Effector CD8-positive, alpha-beta T cell (primary cell): ENCODE measurements at places on chromosomes 7 and 10.

DNA sequence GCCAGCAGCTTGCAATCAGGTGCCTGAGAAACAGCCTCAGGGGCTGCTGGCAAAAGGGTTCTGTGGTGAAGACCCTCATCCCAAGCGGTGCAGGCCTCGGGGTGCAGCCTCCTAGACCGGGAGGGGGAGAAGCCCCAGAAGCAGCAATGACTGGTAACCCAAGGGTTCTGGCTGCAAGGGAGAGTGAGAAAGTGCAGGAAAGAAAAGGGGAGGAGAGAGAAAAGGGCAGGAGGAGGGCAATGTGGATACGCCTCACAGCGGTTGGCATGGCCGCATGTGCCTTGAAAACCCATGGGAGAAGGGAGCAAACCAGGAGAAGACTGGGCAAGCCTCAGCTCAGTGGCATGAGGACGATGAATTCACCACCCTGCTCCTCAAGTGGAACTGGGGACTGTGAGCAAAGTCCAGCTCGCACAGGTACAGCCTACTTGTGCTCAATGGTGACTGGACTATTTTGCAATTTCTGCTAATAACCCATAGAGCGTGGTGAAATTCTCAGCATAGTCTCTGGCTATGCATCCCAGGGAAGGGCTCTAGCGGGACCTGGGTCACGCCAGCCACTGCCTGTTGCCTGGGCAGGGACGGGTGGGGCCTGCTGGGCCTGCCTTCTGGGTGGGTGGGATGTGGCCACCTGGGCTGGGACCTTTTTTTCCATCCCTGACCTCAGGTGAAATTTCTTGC, 6.2 kb downstream of the CLRN3 start:
- DNase-seq = no peak

DNA sequence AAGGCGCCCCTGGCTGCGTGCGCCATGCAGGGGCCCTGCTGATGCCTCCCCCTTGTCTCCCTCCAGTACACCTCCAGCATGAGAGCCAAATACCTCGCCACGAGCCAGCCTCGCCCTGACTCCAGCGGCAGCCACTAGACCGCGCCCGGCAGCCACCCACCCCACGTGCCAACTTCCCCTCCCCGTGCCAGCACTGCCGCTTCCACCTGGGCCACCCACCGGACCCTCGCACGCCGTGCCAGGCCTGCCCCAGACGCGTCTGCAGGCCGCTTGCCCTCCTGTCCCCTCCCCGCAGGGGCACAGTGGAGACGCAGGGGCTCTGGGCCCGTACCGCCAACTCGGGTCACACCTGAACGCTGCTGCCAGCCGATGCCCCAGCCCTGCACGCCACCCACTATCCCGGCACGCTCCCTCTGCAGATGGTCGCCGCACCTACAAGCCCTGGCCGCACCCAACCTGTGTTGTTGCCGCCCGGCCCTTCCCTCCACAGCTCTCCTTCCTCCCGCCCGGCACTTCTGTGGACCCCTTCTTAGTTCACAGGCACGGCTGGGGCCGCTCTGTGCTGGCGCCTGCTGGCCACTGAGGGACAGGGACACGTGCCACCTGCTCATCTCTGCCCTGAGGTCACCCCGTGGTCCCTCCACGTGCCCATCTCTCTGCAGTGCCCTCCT, 26.3 kb upstream of the AMZ1 start:
- DNase-seq = no peak

DNA sequence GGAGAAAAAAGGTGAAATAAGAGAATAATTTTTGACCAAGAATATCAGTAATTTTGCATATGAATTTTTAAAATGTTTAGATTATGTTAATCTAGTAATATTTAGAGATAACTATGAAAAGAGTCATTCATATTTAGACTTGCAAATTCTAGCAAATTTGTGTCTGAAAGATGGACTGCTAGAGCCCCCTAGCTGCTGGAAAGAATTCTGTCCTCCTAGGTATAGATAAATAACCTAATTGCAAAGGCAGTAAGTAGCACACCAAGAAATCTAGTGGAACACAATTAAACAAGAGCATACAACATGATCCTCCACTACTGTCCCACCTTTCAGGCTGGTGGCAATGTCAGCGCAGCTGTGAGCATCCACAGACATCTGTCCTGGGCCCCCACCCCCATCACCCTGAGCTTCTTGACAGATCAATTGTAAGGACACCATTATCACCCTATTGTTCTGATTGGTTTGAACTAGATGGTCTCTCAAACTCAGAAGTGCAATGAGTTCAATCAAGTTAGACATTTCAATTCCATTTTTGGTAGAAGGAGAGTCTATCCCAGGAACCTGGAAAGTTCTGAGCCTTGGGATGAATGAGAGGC, 15.0 kb upstream of the GFRA1 start:
- no peak for DNase-seq

GRCh38 chr10:130554701-130555410, 418.7 kb downstream of the GLRX3 start:
- DNase-seq = no peak

GRCh38 chr10:104483582-104483981, 129.9 kb downstream of the CFAP58 start:
- DNase-seq = no peak

- DNase-seq = no peak
Observed at GRCh38 chr7:95691464-95691863, 80.9 kb upstream of the DYNC1I1 start.

DNA sequence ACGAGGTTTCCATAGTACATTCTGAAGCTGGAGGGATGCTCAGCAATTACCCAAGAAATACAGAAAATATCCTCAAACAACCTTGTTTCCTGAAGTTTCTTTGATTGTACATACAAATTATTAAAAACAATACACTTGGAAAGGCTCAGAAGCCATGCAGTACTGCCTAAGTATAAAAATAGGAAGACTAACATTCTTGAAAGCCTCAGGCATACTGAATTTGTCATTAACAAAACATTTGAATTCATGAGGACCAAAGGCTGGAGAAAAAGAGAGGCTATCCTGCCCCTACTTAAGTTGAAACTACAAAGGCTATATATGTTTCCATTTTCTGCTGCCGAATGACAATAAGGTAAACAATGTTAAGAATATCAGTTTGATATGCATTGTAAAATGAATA, 54.3 kb upstream of the SGCE start:
- no peak for DNase-seq

DNA sequence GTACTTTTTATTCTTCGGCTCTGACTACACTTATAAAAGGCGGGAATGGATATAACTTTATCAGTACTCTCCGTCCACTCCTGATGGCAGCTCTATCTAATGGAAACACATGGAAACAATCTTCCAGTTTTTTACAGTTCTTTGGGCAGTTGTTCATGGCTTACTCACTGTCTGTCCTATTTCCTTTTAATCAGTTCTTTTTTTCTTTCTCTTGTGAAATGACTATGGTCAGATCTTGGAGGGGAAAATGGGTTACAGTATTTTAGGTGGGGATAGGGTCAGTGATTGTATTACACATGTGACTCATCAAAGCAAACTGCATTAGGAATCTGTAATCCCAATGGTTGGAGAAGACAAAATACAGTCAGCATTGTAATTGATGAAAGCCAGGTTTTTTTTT, 112.4 kb downstream of the BICC1 start:
- no peak for DNase-seq
